ENCODE measurements at places on chromosomes 7 and 10.
A peak's percentile ranks its signal among the peaks of the same experiment; 100 is the strongest.

DNA sequence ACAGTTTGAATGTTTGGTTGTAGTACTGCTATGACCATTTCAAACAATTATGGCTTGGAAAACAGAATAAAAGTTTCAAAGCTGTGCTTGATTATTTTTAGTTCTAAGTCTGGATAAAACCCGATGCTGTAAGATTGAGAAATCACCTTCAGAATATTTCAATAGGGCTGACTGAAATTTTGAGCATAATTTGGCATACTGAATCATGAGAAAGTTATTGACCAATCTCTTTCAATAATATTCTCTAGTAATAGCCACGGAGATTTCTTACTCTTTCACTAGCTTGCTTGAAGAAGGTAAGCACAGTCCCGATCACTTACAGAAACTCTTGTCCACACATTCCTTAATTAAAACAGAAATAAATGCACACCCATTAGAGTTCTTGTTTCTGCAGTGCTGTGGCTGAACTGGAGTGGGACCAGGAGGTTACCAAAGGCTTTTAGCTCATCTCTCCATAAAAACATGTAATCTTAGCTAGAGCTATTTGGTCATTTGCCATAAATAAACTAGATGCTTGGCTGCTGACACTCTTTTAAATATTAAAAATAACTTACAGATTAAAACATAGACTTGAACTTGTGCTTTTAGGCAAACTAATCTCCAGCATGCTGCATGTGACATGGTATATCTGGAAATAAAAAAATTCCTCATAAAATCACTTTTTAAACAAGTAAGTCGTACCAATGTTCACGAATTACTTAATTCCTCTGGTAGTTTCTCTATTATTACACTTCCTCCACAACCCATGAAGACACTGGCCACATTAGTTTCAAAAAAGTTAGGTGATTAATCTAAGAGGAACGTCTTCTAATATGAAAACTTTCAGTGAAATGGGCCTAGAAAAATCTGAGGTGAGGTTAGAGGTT is 97.8 kb downstream of the AGMO start:
- H3K27ac ChIP-seq: no peak overlapping the region
- no peaks in the 10 kb centered on the region for H3K36me3 ChIP-seq
- no peak overlapping the region for H3K4me3 ChIP-seq
- no peak for DNase-seq

- no peaks in the 10 kb centered on the region for H3K36me3 ChIP-seq
- no peak overlapping the region for H3K4me3 ChIP-seq
- DNase-seq: no peak
- no peak overlapping the region for H3K27ac ChIP-seq
- H3K27me3 ChIP-seq: no peaks in the 10 kb centered on the region
- H3K4me1 ChIP-seq: no peaks in the 10 kb centered on the region
Observed at GRCh38 chr10:68096913-68097516, 12.3 kb upstream of the MYPN start.

GRCh38 chr10:28633750-28634149 is 43.6 kb upstream of the BAMBI start:
- no peaks in the 10 kb centered on the region for H3K36me3 ChIP-seq
- H3K4me3 ChIP-seq: no peak overlapping the region
- H3K4me1 ChIP-seq: no peaks in the 10 kb centered on the region
- H3K27ac ChIP-seq: no peak overlapping the region
- DNase-seq: no peak
- H3K27me3 ChIP-seq: peaks cover 1% of the 10 kb centered on the region

DNA sequence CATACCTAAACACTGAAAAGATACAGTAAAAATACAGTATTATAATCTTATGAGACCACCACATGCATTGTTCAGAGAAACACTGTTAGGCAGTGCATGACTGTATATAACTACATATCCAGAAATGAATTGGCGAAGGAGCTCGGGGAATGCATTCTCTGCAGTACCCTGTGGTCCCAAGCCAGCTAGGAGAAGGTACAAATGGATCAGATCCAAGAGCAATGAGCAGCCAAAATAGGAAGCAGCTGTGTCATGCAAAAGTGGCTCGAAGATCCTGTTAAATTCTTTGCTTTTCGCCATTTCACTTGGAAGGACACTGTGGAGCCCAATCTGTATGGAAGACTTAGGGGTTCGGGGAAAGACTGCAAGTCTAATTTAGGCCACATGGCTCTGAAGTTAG is 334.8 kb downstream of the TNS3 start:
- H3K27ac ChIP-seq: no peak overlapping the region
- DNase-seq: no peak
- H3K4me3 ChIP-seq: no peak overlapping the region
- peaks cover 4% of the 10 kb centered on the region for H3K4me1 ChIP-seq

GRCh38 chr7:155326385-155326784 is 28.7 kb downstream of the INSIG1 start:
- no peak overlapping the region for H3K27ac ChIP-seq
- no peak overlapping the region for H3K4me3 ChIP-seq
- DNase-seq: no peak
- peaks cover 19% of the 10 kb centered on the region for H3K27me3 ChIP-seq
- H3K36me3 ChIP-seq: no peaks in the 10 kb centered on the region

GRCh38 chr7:1169409-1170368 is 9.7 kb upstream of the ZFAND2A start:
- no peak overlapping the region for H3K4me3 ChIP-seq
- H3K27ac ChIP-seq: no peak overlapping the region
- no peaks in the 10 kb centered on the region for H3K27me3 ChIP-seq

DNA sequence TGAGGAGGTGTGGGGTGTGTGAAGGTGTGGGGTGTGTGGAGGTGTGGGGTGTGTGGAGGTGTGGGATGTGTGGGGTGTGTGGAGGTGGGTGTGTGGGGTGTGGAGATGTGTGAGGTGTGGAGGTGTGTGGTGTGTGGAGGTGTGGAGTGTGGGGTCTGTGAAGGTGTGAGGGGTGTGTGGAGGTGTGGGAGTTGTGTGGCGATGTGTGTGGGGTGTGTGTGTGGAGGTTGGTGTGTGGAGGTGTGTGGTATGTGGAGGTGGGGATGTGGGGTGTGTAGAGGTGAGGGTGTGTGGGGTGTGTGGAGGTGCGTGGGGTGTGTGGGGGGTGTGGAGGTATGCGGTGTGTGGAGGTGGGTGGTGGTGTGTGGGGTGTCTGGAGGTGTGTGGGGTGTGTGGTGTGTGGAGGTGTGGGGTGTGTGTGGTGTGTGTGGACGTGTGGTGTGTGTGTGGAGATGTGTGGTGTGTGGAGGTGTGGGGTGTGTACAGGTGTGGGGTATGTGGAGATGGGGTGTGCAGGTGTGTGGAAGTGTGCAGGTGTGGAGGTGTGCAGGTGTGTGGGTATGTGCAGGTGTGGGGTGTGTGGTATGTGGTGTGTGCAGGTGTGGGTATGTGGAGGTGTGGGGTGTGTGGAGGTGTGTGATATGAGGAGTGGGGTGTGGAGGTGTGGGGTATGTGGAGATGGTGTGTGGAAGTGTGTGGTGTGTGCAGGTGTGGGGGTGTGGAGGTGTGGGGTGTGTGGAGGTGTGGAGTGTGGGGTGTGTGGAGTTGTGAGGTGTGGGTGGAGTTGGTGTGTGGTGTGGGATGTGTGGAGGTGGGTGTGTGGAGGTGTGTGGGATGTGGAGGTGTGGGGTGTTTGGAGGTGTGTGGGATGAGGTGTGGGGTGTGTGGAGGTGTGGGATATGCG is 34.5 kb downstream of the SPDYE17 start:
- no peak overlapping the region for H3K27ac ChIP-seq
- H3K36me3 ChIP-seq: no peaks in the 10 kb centered on the region
- no peaks in the 10 kb centered on the region for H3K27me3 ChIP-seq
- H3K4me3 ChIP-seq: no peak overlapping the region
- no peak for DNase-seq

DNA sequence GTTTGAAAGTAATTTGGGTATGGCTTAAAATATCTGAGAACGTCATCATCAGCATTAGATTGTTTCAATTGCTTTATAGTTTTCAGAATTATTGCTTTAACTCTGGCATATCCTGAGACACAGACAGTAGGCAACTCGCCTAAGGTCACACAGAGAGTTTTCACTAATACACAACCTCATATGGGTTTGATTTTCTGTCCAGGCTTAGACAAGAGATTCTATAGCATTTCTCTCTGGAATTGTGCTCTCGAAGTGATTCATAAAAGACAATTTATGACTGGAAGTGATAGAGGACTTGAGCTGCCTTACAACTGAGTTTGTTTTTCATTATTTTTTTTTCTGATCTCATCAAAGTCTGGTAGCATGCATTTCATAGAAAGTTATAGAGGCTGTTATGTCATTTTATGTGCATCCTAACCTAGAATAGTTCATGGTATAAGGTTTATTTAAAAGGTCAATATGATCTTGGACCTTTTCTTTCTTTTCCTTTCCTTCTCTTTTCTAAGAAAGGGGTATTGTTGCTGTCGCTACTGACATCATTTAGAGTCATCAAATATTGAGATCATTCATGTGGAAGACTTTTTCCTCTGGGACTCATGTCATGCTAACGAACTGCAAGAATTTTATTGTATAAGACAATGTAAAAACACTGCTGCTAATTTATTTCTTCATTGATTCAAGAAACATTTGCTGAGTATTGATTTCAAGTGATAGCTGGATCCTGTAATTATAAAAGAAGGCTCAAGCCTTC is 278.2 kb downstream of the PLXDC2 start:
- no peak for DNase-seq
- peaks cover 2% of the 10 kb centered on the region for H3K36me3 ChIP-seq
- H3K4me3 ChIP-seq: no peak overlapping the region
- no peaks in the 10 kb centered on the region for H3K27me3 ChIP-seq

DNA sequence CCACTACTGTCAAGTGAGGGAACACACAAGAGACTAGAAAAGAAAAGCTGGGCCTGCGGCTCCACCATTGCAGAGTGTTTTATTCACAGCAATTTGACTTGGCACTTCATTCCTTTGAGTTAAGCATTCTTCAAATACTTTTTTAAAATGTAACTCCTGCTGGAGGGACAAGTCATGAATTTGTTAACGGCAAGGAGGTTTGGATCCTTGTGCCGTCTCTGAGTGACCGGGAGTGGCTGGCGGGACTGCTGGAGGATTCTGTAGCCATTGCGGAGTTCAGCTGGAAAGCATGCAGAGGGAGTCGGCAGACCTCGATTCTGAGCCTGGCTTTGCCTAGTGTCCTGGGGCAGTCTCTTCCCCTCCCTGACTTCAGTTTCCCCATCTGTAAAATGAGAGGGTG is 9.8 kb downstream of the HSPA12A start:
- H3K4me1 ChIP-seq: no peaks in the 10 kb centered on the region
- no peaks in the 10 kb centered on the region for H3K36me3 ChIP-seq
- no peak for DNase-seq
- H3K27me3 ChIP-seq: peaks cover 12% of the 10 kb centered on the region
- no peak overlapping the region for H3K27ac ChIP-seq

GRCh38 chr7:76430836-76431235 is 6.1 kb downstream of the ZP3 start:
- no peaks in the 10 kb centered on the region for H3K4me1 ChIP-seq
- DNase-seq: no peak
- no peaks in the 10 kb centered on the region for H3K36me3 ChIP-seq
- no peak overlapping the region for H3K4me3 ChIP-seq
- no peaks in the 10 kb centered on the region for H3K27me3 ChIP-seq
- H3K27ac ChIP-seq: no peak overlapping the region

- H3K36me3 ChIP-seq: no peaks in the 10 kb centered on the region
- H3K27ac ChIP-seq: no peak overlapping the region
- no peak for DNase-seq
Observed at GRCh38 chr10:103021900-103022293, 103.8 kb downstream of the CNNM2 start.

- H3K4me3 ChIP-seq: no peak overlapping the region
- H3K36me3 ChIP-seq: no peaks in the 10 kb centered on the region
- no peak overlapping the region for H3K27ac ChIP-seq
- no peaks in the 10 kb centered on the region for H3K4me1 ChIP-seq
- H3K27me3 ChIP-seq: no peaks in the 10 kb centered on the region
Observed at GRCh38 chr10:109282510-109282909, 640.8 kb downstream of the XPNPEP1 start.

DNA sequence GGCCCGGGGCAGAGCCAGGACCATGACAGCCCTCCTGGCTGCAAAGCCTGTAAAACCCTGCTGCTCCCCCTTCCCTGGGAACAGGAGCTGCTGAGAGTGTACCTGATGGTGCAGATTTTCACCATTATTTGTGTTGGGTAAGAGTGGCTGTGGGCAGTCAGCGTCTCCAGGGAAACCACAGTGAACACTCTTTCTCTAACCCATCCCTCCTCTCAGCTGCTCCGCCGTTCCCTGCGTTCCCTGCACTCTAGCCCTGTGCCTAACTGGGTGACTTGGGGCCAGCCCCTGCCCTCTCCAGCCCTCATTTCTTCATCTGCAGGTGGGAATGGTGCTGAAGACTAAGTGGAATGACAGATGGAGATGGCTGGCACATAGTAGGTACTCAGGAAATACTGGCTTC is 75.9 kb upstream of the PCBD1 start:
- DNase-seq: no peak
- no peak overlapping the region for H3K27ac ChIP-seq
- peaks cover 9% of the 10 kb centered on the region for H3K4me1 ChIP-seq
- H3K36me3 ChIP-seq: no peaks in the 10 kb centered on the region

DNA sequence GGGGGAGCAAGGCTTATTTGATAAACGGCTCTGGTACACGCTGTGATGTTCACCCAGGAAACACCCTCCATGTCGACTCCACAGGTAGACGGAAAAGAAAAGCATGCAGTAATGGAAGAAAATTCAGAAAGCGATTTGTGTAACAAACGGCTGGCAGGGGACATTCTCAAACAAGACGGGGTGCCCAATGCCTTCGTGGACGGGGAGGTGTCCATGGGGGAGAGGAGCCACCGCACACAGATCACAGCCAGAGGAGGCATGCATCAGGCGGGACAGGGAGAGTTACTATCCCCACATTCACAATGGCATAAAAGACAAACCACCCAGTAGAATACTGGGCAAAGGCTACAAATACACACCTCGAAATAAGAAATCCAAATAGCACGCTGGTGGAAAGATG is 20.1 kb downstream of the CNPY1 start:
- no peak overlapping the region for H3K4me3 ChIP-seq
- H3K27me3 ChIP-seq: peaks cover 84% of the 10 kb centered on the region
- H3K36me3 ChIP-seq: no peaks in the 10 kb centered on the region
- H3K4me1 ChIP-seq: peaks cover 12% of the 10 kb centered on the region

DNA sequence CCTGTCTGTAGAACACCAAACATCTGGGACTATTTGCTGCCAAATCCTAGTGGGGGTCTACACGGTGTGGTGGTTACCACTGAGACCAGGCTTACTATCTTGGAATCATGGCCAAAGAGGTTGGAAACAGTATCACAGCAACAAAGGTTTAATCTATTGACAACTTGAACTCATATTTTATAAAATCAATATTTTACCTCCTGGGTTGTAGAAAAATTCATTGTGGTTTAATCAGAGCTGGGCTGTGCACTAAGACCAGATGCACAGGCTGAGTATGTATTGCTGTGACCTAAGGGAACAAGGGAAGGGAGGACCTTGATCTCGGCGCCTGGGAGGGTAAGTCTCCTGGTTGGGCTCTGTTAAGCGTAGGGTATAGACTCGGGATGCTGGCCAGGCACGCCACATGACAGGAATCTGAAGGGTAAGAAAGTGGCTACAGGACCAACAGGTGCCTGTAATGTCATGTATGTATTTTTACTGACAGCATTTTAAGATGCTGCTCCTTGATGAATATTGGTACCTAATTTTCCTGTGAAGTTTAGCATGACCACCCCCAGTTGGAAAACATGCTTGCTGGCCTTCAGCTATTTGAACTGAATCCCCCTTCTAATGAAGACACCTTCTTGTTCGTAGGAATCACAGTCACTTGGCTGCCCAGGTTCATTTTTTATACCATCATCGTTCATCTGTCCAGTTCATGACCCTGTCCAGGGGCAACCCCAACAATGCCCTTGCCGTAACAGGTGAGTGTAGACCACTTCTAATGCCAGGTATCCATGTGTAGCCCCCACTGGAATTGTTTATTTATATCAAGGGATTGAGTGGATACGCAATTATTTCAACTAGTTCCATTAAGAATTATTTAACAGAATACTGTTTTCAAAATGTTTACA is 79.5 kb downstream of the EZH2 start:
- H3K4me3 ChIP-seq: peak overlapping the region; percentile 38
- H3K36me3 ChIP-seq: peaks cover 36% of the 10 kb centered on the region
- H3K27me3 ChIP-seq: peaks cover 2% of the 10 kb centered on the region

Data from neural crest cell (in vitro differentiated cells).